ENCODE measurements at places on chromosomes 5 and 9.

GRCh38 chr5:170986598-170986997, 124.8 kb downstream of the RANBP17 start:
- no peak for DNase-seq

DNA sequence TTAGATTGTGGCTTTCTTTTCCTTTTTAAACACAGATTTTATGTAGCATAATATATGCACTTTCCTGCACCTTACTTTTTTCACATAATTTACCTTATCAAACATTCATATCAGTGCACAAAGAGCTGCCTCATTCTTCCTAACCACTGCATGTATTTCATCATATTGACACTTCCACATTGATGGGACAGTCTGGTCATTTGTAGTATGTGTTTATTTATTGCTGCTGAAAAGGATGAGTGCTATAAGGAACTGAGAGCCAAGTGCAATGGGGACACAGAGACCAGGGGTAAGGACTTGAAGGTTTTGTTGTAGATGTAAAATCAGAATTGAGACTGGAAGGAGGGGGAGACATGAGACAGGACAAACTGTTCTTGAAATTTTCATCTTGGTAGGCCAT, 193.8 kb downstream of the SMARCA2 start:
- no peak for DNase-seq

- no peak for DNase-seq
Measured at GRCh38 chr5:126680191-126680817, 79.6 kb downstream of the PHAX start.

DNA sequence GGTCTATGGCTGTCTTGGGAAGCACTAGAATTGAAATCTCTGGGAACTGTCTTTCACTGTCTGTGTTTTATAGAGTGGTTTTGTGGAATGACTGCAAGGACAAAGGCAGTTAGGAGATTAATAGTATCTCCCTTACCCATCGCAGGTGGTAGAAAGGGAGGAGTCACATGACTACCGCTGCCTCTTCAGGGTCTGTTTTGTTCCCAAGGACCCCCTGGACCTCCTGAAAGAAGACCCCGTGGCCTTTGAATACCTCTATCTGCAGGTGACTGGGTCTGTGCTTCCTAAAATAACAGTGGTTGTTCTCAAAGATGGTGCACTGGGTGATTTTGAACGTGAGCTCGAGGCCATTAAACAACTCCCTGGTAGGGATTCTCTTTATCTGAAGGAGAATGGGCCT, 22.8 kb upstream of the TRMT10B start:
- no peak for DNase-seq

- no peak for DNase-seq
Measured at GRCh38 chr9:76161541-76161940, 232.7 kb downstream of the RFK start.

DNA sequence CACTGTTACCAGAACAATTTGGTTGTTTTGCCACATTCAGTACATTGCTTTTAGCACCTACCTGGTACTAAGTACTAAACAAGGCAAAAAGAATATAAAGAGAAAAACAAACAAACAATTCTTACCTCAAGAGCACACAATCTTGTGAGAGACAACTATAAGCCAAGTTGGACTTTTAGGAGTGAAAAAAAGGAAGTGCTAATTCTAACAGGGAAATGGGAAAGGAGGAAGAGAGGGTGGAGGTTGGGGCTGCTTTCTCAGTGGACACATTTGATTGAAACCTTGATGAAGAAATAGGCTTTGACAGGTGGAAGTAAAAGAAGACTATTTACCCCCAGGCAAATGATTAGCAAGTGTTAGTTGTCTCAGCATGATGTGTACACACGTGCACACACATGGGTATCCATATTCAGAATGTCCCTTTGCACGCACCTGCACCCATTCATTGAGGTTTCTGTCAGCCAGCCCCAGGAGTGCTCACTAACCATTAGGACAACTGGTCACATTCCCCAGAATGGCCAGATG, 302.6 kb downstream of the ACTL7B start:
- no peak for DNase-seq

DNA sequence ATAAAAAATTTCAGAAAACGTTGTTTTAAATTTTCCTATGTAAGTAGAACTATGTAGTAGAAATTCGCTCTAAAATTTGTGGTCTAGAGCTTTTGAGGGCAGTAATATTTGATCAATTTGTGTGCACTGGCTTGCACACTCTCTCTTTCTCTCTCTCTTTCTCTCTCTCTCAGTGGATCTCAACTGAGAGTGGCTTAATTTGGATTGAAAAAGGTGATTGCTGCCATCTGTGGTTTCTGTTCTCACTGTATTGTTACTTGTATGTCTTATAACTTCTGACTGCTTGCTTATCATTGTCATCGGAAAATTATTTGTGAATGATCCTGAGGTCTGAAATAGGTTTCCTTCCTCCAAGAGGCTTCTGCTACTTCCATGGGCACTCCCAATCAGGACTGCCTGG, 368.2 kb downstream of the KCTD16 start:
- DNase-seq, result no peak

DNA sequence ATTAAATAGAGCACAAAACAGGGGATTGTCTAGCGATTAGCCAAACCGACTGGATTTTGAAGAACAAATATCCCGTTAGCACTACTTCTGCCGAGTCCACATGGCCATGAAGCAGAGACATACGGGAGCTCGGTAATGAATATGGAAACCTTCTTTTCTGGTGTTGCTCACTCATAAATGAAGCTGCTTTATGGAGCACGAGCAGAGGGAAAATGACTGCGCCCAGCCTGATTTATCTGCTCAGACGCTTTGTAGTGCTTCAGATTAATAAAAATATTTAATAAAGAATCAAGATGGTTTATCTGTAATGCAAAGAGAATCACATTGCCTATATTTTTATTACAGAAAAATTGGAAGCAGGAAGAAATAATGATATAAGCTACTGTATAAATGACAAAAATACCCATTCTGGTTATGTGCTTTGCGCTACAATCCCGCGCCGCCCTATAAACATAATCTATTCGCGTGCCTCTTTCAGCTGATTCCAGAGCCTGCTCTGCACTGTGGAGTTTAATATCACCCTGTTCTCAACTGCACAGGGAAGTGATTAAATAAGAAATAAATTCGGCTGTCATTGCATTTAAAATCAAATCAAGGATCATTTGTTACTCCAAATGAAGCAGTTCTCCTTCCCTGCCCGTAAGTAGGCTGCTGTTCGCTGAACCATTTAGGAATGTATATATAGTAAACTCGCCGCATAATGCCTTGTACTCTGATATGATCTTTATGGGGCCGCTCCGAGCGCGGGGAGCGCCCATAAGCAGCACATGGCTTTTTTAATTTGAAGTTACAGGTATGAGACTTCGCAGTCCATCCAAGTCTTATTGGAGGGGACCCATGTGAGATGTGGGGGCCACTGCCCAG, 22.3 kb upstream of the UBAC1 start:
- DNase-seq, result no peak

DNA sequence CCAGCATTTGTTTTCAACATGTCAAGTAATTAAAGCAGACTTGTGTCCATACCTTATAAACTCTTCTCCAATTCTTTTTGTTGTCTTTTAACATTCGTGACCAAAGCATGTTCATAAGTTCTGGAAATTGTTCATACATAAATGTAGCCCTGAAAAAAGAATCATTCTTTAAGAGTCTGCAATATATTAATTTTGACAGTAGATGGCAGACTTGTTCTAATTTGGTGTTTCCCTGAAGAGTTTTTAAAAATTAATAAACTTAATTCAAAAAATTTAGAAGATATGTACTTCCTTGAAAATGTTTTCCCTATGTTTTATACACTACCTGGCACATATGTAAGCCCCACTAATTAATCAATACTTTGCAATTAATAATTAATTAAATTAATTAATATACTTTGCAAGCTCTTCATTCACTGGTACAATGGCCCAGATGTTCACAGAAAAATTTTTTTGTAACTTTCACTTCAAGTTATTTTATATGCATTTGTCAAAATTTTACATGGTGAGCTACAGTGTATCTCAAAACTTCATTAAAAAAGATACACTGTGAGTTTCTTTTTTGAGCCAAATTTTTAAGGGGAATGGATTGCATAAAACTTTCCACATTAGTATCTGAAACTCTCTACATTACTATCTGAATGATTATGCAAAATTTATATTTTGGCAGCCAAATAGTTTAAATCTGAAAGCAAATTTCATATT, 42.1 kb downstream of the CLINT1 start:
- no peak for DNase-seq

DNA sequence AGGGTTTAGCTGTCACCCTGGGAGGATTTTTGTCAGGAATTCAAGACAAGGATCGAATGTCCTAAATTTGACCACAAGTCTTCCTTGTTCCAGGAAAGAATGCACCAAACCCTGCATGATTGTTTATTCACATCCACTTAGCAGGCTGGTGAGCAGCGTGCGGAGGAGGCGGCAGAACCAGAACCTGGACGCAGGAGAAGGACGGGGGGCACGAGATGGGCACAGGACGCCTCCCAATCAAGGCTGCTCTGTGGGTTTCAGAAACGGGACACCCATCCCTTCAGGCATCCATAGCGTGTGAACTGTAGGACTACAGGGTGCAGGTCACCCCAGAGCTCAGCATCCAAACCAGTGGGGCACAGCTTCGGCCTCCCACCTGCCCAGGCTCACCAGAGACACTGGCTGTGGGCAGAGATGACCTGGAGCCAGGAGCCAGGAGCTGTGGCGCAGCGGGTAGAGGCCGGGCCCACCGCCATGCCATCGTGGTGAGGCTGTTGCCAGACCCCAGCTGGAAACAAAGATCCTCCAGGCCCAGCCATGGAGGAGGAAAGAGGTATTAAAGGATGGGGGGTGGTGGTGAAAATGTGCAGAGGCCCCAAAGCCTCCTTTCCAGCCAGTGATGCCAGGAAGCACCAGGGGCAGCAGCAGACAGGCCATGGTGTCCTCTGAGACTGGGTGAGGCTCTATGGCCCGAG, 32.3 kb upstream of the ADAMTS2 start:
- no peak for DNase-seq

GRCh38 chr5:72280581-72281069, 39.4 kb downstream of the MRPS27 start:
- DNase-seq, result no peak

DNA sequence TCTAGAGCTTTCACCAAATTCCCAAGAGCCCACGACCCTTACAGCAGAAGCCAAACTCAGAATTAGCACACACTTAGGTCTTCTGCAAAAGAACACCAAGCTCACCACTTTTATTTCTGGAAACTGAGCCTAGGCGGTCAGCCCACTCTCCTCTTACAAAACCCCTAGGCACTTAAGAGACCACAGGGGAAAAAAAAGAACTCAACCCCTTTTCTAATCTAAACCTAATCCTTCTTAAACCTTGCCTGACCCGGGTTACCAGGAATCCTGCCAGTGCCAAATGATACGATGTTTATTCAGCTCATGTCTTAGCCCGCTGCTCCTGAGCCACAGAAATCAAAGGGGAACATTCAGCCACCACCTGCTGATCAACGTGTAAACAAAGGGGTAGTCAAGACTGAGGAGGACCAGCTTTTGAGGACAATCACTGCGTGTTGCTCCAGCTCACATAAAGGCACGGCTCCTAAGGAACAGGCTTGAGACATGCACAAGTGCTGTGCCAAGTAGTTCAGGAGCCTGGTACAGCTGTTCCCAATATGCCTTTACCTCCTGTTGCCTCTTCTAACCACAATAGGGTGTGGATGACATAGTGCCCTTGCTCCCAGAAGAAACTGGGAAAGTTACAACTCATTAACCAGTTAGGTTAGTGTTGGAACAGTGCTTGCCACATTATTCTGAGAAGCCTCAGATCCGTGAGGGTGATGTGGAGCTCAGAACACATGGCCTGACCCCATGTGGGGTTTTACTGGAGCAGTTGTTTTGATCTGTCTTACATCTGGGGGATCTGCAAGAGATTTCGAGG, 49.3 kb downstream of the ZFAND5 start:
- DNase-seq, result no peak

DNA sequence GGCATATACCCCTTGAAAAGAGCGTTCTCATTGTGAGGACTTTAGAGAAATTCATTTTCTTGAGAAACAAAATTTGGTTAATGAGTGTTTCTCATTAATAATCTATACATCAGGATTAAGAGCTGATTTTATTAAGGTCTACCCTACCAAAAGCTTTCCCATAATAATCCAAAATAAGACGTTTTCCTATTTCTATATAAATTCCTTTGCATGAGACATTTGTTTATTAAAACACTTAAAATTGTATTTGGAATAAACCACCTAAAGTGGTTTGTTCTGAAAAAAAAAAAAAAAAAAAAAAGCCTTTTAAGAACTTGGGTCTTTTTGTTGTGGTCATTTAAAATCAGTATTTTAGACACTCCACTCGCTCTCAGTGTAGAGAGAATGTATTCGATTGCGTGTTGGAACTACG, 695 bp upstream of the TMOD1 start:
- DNase-seq, result no peak

DNA sequence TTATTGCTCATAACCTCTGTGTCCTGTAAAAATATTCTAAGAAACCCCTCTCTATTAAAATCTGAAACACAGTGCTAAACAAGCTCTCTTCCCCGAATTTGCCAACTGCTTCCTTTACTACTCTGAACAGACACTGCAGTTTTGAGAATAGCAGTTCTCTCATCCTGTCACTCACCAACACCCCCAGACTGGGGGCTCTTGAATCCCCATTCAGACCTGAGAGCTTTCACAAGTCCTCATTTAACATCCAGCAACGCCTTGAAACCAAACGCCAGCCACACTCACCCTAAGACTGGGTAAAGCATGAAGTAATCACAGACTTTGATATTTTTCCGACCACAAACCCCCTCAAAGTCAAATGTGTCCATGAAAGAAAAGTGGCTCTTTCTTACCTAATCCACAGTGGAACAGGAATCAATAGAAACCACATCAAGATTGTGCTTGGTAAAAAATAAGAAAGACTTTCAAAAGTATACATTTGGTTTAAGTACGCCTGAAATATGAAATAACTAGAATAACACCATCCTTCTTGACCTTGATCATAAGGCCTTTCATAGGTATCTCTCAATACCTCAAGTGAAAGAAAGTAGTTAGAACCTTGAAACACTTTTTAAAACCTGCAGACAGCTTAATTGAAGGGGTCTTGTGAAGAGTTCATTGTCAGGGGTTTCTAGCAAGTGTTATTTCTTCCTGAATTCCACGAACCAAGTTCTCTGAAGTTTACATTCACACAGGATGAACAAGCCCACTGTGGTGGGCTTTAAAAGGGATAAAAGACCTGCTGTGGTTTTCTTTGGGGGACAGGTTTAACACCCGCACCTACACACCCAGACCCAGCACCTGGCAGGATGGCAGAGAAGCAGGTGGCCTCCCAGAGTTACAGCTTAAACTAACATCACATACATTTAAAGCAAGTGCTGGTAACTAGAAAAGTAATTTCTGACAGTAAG, 412.6 kb downstream of the MLLT3 start:
- no peak for DNase-seq

DNA sequence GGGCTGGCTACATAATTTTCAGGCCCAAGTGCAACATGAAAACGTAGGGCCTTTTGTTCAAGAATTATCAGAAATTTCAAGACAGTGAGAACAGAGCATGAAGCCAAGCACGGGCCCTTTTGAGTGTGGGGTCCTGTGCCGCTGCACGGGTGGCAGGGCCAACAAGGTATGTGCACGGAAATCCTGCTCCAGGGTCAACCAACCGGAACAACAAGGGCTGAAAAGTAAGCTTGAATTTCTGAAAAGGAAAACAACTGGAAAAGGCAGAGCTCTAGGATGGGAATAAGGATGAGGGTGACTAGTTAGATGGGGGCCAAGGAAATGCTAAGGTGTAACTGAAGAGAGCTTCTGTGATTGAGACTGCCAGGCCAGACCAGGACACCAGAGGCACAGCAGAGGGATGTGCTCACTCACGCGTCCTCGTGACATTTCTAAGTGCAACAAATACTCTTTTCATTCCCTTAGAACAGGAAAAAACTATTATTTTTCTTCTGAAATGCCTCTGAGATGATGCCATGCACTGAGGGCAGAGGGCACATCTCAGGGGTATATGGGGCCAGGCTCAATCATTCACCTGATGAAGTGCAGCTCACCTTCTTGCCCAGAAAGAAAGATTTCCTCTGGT, 80.6 kb upstream of the LRRTM2 start:
- no peak for DNase-seq
